HL-60 (cell line): ENCODE measurements at places on chromosomes 4 and X.

GRCh38 chr4:127586922-127587571, 45.7 kb upstream of the INTU start:
- DNase-seq = peak; percentile 54

GRCh38 chr4:71261001-71261400, 77.8 kb upstream of the SLC4A4 start:
- DNase-seq = no peak

DNA sequence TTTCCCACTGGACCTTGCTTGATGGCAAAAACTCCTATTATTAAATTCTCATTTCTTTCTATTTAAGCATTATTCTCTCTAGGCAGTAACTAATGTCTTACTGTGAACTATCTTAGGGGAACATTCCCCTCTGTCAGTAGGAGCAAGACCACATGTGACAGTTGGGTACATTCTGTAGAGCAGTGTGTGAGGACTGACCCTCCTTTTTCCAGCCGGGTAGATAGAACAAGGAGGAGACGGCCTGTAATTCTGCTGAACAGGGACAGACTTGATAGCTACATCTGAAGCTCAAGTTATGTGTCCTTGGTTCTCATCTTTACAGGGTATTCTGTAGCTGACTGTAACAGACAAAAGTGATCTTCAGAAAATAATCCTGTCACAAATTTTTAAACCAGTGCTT, 43.3 kb downstream of the FNIP2 start:
- DNase-seq = no peak

DNA sequence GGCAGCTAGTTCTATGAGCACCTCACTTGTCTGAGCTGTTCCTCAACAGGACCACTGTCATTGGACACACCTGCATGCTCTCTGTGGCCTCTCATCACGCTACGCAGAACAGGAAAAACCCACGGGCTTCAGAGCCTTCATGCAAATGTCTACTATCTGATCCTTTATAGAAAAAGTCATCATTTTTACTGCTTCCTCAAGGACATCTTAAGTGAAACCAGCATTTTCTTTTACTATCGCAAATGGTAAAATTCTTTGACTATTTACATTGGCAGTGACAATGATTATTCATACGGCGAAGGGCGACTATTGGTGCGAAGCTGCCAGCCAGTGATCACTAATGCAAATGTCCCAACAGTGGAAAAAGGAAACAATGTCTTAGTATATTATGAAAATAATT, 147.0 kb downstream of the AFAP1 start:
- no peak for DNase-seq

DNA sequence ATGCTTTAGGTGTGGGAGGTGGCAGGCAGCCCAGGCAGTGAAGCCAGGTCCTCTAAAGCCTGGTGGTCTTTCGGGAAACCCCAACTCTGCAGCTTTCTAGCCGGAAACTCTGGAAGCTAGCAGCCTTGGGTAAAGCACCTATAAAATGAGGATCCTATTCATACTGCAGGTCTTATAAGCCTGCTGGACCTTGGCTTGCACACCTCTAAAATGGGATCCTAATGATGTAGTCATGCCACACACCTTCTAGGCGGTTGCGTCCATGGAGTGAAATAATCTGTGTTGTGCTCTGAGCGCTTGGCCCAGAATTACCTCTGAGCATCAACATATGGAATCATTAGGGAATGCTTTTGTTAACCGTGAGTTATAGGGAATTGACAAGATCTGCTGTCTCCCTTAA, 36.0 kb upstream of the STS start:
- no peak for DNase-seq

GRCh38 chrX:51155157-51155556, 177.5 kb upstream of the NUDT10 start:
- DNase-seq = no peak

DNA sequence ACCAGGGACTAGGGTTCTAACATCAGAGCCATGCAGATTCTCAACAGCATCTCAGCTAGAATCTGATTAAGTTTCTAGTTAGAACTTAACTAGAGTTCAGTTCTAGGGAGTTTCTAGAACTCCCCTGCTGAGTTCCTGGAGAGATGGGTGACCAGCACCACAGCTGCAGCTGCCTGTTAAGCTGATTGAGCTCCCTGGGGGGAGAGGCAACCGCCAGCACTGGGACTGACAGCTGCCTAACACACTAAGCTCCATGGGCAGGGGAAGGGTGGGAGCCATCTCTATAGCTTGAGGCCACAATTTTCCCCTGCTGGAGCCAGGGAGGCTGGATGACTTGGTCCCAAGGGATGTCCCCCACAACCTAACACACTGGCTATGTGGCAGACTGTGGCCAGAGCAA, 84.2 kb downstream of the CHIC1 start:
- no peak for DNase-seq

DNA sequence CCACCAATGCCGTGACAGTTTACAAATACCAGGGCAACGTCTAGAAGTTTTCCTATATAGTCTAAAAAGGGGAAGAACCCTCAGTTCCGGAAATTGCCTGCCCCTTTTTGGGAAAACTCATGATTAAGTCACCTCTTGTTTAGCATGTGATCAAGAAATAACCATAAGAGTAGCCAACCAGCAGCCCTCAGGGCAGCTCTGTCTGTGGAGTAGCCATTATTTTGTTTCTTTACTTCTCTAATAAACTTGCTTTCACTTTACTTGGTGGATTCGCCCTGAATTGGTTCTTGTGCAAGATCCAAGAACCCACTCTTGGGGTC, 20.0 kb upstream of the HOPX start:
- DNase-seq = no peak
